ENCODE measurements at places on chromosomes 3 and 15.

DNA sequence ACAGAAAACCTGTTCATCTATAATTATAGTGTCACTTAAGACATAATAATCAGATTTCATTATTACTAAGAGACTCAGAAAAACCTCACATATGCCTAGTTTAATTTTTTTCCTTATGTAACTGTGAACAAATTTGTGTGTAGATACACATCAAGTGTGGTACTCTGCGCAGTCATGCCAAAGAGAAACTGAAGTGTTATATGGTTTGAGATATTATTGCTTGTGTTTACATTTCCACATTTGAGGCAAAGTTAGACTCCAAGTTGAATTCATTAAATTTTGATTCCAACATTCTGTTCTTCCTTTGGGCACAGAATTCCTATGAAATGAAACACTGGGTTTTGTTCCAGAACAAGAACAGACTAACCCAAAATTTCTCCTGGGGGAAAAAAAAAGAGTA, 2.2 kb downstream of the MBNL1 start:
- DNase-seq = no peak

GRCh38 chr3:69051756-69052471, at the start of gene TMF1:
TMF1 (minus strand) TSS chr3:69052333; CDS start chr3:69052086, 247 bp downstream.
- no peak for DNase-seq

- DNase-seq = no peak
These were observed 18.4 kb downstream of the THOC7 start for GRCh38 chr3:63845215-63845614.

GRCh38 chr3:173583496-173583895, 186.0 kb downstream of the NLGN1 start:
- no peak for DNase-seq

DNA sequence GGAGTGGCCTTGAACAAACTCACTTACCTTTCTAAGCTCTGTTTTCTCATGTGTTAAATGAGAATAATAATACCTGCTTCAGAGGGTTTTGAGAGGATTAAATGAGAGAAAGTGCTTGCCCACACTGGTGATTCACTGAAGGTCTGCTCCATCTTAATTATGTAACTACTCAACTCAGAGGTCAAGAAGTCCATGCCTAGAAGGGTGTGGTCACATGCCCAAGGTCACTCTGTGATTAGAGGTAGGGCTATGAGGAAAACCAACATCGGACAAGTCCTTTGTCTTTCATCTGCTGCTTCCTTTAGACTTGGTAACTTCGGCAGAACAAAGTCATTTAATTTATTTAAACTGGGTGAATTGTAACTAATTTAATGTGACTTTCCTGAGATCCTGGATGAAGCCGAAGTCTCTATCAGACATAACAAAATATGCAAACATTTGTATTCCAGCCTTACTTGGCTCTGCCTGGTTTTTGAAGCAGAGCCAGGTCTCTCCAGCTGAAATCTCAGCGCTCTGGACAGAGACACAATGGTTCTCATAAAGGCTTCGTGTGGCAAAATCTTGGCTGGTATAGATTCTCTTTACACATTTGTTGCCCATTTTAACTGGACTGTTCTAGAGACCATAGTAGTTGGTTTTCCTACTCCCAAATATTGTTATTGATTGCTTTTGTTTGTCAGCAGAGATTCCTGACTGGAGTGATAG, 3.0 kb downstream of the CHRNA7 start:
- no peak for DNase-seq

DNA sequence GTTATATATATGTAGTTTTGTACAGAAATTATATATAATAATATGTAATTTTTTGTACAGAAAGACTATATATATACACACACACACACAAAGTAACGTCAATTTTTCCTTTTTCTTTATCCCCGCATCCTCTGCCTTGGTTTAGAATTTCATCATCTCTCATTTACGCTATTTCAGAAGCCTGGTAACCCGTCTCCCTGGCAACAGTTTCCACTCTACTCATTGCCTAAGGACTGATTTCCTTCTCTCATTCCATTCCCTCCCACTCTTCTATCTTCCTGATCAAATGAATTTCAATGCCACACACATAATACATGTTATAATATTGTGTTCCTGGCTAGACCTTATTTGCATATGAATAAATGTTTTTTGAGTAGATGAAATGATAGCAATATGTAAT, 47.8 kb upstream of the NDN start:
- DNase-seq = no peak

DNA sequence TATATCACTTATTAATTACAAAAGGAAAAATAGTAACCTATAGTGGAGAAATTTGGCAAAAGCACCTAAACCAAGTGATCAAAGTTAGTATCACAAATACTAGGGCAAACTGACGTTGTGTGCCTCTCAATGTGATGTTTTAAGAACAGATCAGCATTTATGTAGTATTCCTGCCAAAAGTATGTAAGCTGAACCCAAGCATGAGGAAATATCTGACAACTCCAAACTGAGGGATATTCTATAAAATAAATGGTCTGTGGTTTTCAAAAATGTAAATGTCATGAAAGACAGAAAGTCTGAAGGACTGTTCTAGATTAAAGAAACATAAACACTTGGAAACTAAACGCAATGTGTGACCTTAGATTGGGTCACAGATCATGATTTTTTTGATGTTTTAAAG, 34.3 kb upstream of the PIK3CA start:
- DNase-seq = no peak

- DNase-seq = no peak
These were observed 134.8 kb upstream of the ANKRD28 start for GRCh38 chr3:15932348-15933300.

- no peak for DNase-seq
These were observed 210.7 kb upstream of the KCNH8 start for GRCh38 chr3:18937574-18937973.

- DNase-seq = no peak
These were observed 6.9 kb downstream of the AHSG start for GRCh38 chr3:186619787-186620212.

GRCh38 chr3:159928071-159928491, 60.6 kb upstream of the IL12A start:
- DNase-seq = no peak

GRCh38 chr15:94327356-94327936, 96.1 kb downstream of the MCTP2 start:
- DNase-seq = no peak

Data from cortex of kidney (tissue), 1 donor.